NCI-H1048 (cell line): ENCODE measurements at places on chromosomes 16 and 17.

DNA sequence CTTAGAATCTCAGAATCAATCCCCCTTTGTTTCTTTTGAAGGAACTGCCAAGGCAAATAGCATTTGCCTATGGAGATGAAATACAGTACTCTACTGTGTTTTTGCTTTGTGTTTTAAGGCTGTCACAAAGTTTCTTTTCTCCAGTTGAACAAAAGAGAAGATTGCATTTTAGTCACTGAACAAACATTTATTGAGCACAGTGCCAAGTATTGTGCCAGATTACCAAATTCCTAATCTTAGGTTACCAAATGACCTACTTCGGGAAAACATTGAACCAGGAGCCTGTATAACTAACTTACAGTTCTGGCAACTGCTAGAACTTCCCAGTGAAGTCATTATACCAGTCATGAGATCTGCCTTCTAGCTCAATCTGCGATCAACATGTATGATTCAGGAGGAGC lies 3.0 kb upstream of the UBB start:
- DNase-seq = peak; percentile 34

DNA sequence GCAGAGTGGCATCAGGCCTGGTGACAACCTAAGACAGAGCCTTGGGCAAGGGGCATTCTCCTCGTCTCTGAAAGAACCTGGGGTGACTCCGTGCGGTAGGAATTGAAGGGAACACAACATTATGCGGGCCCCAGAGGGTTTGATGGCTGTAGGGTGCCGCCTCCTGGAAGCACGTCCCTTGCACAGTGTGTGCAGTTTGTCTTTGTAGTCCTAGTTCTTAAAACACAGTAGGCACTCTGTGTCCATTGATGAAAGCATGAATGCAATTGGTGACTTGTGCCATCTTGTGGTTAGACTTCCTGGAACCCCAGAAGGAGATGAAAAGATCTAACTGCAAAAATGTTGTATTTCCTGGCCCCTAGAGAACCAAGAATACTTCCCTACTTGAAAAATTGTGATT lies 279.8 kb downstream of the UTP18 start:
- DNase-seq = no peak

GRCh38 chr17:55575058-55575636 lies 63.9 kb upstream of the SMIM36 start:
- DNase-seq = no peak

DNA sequence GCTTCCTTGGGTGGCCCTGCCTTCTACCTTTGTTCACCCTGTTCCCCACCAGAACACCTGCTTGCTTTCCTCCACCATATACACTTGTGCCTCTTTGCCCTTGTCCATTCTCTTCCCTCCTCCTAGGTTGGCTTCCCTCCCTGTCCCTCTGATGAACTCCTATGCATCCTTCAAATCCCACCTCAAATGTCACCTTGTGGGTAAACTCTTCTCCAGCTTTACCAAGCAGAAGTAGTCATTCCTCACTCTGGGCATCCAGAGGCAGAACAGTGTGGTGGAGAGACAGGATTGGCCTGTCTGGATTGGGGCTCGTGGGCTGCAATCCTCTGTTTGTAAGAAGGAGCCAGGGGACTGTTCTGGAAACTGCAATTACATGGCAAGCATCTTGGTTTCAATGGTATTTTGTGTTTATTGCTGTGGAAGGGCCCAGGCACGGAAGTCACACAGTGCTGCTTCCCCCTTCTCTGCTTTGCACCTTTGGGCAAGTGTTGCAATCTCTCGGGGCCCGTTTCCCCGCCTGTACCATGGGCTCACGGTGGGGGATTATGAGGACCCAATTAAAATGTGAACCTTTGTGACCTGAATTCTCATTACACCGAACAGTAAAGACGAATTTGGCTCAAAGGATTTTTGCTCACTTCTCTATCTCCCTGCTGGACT lies 21.9 kb upstream of the NXPH3 start:
- DNase-seq = no peak

GRCh38 chr16:87369796-87370719 lies 13.5 kb downstream of the FBXO31 start:
- no peak for DNase-seq

- no peak for DNase-seq
Measured at GRCh38 chr17:57752031-57752905, 7.2 kb upstream of the CCDC182 start.

GRCh38 chr16:88296437-88297177 lies 86.2 kb upstream of the ZNF469 start:
- no peak for DNase-seq

DNA sequence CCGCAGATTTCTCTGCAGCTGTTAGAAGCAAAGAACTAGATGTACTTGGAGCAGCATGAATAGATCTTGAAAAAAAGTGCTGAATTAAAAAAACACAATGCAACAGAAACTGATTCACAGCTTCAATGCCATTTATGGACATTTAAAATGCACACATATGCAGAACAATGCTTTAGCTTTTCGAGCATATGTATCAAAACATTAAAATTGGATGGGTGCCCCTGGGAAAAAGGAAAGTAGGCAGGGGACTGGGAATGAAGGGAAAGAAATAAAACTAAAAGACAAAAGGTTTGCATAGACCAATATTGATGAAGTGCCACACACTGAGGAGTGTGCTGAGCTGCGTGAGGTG lies 5.0 kb downstream of the KCTD13 start:
- DNase-seq = no peak

DNA sequence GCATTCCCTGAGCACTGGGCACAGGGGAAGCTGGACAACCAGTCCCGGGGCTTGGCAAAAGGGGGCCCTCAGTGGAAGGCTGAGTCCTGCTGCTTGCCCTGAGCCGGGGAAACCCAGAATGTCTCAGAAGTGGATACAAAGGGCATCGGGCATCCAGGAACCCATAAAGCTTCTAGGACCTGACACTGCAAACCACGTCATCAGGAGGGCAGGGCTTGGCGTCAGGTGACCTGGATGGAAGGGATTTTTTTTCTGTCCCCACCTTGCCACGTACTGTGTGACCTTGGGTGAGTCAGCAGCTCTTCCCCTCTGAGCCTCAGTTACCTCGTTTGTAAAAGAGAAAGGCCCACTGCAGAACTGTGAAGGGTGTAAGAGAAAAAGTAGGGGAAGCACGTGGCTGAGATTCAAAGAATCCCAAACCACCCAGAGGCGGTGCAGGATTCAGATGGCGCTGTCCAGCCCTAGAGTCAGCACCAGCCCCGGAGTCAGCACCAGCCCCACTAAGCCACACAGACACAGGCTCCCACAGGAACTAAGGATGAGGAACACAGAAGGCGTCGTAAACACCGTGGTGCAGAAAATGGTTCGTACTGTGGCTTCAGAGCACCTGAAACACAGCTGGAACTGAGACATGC lies 53.7 kb downstream of the C16orf95 start:
- DNase-seq = no peak

GRCh38 chr17:27217631-27218030 lies 76.3 kb upstream of the WSB1 start:
- DNase-seq = no peak

DNA sequence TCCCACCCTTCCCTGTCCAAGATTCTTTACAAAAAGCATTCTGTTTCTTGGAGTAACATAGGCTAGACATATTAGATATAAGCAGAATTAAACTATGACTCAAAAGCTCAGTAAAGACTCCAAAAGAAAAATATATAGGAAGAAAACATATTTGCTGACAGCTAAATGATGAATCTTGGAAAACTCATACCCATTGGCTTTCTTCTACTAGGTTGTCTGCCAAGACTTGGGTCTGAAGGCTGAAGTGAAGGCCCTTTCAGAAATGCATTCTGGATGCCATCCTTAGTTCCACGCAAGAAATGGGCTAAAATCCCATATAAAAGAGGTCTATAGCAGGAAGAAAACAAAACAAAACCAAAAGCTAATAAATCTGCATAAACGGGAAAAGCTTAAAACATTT lies 15.1 kb downstream of the CEP20 start:
- DNase-seq = no peak

GRCh38 chr17:78924481-78925151 lies 571 bp downstream of the TIMP2 start:
- DNase-seq = no peak

DNA sequence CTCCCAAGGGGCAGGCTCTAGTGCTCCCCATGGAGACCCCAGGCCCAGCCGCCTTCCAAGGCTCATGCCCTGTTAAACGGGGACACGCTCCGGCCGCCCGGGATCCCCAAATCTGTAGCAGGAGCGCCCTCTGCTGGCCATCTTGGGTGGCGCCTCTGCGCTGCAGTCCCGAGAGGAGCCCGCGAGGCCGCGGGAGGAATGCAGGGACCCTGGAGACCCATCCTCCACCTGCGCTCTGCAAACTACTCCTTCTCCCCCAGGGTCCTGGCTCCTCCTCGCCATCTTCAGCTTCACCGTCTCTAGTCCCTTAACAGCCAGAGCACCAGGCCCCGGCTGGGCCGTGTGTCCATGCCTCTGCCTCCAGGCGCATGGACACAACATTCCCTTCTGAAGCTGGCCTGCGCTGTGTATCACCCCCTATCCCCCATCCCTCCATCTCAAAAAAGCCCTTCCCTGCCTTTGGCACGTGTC lies 23.6 kb upstream of the KRT17 start:
- peak; percentile 62 for DNase-seq

DNA sequence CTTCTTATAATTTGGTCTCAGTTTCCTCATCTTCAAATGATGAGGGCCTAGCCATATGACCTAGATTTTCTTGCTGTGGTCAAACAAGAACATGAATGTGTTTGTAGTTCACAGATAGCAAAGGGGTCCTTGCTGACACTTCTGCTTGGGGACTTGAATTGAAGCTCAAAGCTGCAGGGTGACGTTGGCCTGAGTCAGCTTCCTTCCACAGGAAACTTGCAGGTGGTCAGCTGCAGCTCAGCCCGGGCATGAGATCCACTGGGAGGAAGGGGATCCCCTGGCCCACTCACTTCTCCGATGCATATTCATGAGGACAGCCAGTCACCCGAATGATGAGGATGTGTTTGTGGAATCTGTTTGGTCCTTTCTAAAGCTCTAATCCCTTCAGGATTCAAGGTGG lies 42.6 kb upstream of the AXIN2 start:
- no peak for DNase-seq

GRCh38 chr16:48676836-48677235 lies 66.9 kb upstream of the N4BP1 start:
- no peak for DNase-seq

DNA sequence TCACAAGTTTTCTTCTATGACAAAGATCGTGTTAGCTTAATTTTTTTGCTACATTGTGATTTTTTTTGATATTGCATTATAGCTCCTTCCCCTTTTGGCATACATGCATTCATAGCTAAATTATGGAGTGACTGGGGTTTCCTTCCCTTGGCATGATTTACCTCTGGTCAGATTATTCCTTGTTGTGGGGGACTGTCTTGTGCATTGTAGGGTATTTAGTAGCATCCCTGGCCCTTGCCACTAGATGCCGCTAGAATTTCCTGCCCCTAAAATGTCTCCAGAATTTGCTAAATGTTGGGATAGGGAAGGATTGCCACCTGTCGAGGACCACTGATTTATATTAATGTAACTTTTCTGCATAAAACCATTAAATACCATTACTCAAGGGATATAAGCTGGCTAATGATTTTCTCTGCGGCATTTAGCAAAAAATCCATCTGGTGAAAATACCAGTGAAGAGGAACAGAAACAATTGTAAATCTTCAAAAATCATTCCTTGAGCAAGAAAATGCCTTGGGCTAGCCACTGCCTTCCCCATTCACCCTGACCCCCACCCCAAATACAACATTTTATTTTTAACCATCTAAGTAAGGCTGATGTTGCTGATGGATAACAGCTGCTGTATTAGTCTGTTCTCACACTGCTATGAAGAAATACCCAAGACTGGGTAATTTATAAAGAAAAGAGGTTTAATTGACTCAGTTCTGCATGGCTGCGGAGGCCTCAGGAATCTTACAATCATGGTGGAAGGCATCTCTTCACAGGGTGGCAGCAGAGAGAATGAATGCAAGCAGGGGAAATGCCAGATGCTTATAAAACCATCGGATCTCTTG lies 195.2 kb downstream of the MAP2K6 start:
- no peak for DNase-seq

- DNase-seq = no peak
Measured at GRCh38 chr16:75620326-75621169, 2.5 kb downstream of the ADAT1 start.

DNA sequence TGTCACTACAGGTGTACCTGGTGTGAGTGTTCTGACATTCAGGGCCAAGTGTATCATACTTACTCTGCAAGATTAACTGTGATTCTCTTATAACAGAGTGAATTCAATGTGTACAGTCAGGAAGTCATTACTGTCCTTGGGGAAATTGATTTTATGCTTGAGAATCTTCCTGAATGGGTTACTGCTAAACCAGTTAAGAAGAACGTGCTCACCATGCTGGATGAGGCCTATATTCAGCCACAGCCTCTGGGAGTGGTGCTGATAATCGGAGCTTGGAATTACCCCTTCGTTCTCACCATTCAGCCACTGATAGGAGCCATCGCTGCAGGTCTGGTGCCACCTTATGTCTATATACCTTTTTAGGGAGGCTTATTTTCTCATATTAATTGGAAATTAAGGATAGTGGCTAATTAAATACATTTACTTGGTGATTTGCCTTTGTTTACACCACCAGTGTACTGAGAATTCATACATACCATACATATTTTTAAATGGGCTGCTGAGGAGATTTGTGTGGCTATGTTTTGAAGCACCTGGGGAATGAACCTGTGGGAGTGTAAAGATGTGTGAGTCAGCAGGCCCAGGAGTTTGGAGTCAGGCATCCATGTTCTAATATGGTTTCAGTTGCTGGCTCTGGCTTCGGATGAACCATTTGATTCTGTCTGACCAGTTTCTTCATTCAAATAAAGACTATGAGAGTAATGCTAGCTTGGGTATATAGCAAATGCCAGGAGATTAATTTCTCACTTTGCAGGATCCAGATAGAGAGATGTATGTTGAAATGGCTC lies 3.1 kb downstream of the ALDH3A2 start:
- DNase-seq = no peak

GRCh38 chr17:78957128-78957527 lies 22.6 kb downstream of the LGALS3BP start:
- DNase-seq = no peak

DNA sequence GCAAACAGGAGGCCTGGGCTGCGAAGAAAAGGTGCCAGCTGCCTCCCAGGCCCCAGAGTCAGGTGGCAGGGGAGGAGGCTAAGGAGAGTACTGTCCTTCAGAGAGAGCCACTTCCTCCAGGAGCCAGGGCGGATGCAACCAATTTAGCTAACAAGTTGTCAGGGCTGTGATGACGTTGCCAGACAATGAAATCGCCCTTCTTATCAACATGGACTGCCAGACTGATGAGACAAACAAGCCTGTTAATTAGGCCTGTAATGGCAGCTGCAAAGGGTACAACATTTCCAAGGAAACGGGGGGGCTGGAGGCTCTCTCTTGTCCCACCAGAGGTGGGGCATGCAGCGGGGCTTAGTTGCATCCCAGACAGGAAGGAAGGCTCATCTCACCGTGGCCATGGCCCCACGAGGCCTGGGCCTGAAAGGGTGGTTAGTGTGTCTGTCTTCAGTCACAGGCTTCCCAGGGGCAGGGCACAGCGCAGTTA lies 111.8 kb downstream of the SDK2 start:
- DNase-seq = no peak

- no peak for DNase-seq
Measured at GRCh38 chr16:48531011-48531962, 78.7 kb downstream of the N4BP1 start.

- no peak for DNase-seq
Measured at GRCh38 chr16:56749672-56750491, 20.0 kb downstream of the NUP93 start.

- no peak for DNase-seq
Measured at GRCh38 chr17:79365351-79365750, 245.5 kb downstream of the RBFOX3 start.

GRCh38 chr17:78316867-78317789 lies 42.7 kb downstream of the SOCS3 start:
- no peak for DNase-seq
